ENCODE measurements at places on chromosomes 7 and 10.

GRCh38 chr7:101677391-101677790 lies 48.3 kb upstream of the MYL10 start:
- no peak for DNase-seq

GRCh38 chr10:75649466-75649865 lies 218.0 kb downstream of the LRMDA start:
- DNase-seq, result no peak

DNA sequence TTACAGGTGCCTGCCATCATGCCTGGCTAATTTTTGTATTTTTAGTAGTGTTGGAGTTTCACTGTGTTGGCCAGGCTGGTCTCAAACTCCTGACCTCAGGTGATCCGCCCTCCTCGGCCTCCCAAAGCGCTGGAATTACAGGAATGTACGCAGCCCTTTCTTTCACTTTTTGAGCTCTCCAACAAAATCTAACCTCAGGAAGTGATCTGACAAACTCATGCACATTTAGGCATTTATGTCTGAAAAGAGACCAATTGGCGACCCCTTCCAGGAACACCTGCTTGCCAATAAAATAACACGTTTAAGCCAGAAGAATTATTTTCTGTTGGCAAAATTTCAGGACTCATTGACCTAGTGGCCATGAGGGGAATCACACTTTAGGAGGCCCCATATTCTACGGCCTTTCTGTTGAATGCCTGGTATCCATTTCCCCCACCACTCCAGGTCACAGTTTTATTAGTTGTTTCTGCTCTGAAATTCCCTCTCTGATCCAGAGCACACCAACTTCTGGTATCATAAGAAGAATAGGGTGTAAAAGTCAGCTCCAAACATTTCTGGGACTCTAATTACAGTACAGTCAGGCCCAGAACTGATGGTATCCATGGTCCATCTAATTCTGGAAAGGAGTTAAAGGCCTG lies 65.8 kb upstream of the FRMD4A start:
- no peak for DNase-seq

- DNase-seq, result no peak
Measured at GRCh38 chr7:134660242-134660785, 13.7 kb downstream of the BPGM start.

DNA sequence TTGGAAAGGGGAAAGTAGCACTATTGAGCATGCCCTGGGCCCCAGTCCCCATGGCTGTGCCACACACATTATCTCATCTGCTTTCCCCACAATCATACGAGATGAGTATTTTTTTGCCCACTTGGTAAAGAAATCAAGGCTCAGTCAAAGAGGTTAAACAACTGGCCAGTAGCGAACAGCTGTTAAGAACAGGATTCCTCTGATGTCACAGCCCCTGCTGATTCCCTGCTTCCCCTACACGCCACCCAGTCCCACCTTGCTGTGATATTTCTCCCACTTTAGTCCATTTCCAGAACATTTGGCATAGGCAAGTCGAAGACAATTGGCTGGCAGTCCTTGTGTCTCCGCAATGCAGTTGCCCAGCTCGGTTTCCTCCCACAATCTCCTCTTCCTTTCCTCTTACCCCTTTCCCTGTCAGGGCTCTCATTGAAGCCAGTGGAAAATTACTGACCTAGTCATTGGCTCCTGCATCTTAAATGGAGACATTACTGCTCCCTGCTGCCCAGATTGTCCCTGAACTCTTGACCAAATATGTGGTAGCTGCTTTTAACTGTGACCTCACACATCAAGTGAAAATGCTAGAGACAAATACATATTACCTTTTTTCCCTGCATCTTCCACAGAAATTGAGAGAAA lies 56.5 kb upstream of the EEPD1 start:
- no peak for DNase-seq

GRCh38 chr10:29636178-29636577 lies 1.4 kb upstream of the SVIL start:
- DNase-seq, result no peak

GRCh38 chr7:16359216-16359615 lies 62.1 kb downstream of the CRPPA start:
- DNase-seq, result no peak

DNA sequence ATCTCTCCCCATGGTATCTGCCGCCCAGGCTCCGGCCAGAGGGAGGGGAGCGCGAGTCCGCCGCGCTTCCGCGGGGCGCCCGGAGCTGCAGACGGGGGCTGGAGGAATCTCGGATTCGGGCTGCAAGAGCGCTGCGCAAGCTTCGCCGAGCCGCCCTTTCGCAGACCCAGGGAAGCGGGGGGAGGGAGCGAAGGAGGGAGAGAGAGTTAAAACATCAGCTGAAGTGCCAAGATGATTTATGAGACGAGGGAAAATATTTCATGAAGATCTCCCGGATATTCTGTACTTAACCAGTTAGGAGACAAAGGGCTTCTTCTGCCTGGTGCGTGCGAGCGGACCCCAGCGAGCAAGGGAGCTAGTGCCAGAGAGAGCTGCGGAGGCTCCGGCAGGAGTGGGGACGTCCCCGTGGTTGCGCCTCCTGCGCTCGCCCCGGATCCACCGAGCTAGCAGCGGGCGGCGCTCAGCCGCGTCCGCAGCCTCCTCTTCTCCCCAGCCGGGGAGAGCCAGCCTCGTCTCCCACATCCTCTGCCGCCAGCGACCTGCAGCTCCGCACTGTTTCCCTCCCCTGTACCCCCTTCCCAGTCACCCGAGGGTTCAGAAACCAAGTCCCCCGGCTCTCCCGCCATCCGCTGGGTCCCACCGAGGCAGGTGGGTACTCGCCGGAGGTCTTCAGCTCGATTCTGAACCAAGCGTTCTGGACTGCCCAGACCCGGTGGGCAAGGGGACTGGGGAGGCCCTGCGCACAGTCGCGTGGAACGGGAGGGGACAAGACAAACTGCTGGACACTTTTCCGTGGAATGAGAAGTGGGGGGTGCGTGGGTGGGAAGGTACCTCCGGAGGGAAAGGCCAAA lies 1.0 kb upstream of the PAX2 start:
- no peak for DNase-seq

DNA sequence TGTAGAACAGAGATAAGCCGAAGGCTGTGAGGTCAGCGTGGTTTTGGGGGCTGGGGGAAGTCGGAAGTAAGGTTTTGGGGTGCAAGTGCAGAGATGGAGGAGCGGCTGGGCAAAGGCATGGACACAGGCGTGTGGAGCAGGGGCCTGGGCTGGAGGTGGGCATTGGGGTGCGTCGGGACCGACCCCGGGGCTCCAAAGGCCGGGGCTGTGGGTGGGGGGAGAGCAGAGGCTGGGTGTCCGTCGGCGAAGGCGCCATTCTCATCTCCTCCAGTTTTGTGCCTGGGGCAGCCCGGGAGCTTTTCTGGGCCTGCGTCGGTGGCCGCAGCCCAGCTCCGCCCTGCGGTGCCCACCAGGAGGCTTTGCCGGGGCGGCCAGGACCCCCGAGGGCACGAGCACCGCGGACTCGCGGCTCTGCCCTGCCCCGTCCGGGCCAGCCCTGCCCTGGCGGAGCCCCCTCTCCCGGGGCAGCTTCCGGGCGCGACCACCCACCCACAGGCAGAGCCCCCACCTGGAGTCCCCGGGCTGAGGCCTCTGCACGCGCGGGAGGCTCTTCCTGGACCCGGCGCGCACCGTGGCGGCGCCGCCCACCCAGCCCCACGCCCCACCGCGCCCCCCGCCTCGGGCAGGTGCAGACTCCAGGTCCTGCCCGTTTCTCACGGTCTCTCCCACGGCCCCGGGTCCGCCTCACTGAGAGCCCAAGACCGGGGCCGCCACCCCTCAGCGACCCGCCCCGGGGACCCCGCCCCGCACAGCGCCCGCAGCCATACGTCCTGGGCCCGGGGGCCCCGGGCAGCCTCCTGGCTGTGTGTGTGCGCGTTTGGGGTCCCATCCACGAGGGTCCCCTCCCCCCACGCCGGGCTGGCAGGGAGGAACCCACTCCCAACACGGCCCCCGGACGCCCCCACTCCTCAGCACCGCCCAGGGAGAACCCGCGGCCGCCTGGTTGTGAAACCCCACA lies 7.7 kb upstream of the SCART1 start:
- DNase-seq, result no peak

- DNase-seq, result no peak
Measured at GRCh38 chr7:88147949-88148348, 71.9 kb downstream of the SRI start.

DNA sequence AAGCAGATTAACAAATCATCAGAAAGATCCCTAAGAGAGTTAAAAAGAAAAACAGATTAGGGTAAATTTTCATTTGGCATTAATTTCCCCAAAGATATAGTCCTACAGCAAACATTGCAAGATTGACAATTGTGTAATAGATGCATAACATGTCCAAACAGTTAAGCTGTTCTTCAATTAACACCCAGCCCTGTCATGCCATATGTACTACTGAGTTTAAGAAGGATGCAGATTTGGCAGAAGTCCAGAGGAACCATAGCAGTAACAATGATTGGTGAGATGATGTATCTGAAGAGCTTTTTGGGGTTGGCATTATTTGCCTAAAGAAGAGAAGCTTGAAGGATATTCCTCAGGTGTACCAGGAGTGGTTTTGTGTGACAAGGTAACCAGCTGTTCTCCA lies 287.6 kb downstream of the LRMDA start:
- DNase-seq, result no peak

DNA sequence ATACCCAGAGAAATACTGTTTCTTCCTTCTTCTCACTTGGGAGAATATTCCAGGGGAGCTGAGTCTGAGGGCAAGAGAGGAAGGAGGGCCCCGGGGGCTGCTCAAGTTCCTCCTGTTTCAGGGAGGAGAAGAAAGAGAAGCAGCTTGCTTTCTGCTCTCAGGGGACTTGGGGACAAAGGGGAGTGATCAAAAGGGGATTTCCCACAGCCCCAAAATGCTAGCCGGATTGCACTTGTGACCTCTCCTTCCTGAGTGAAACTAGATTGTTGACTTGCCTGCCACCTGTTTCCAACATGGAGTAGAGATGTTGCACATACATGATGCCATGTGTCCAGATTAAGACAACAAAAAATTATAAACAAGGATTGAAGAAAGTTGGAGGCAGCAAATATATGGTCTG lies 28.7 kb upstream of the PDCD4 start:
- no peak for DNase-seq

DNA sequence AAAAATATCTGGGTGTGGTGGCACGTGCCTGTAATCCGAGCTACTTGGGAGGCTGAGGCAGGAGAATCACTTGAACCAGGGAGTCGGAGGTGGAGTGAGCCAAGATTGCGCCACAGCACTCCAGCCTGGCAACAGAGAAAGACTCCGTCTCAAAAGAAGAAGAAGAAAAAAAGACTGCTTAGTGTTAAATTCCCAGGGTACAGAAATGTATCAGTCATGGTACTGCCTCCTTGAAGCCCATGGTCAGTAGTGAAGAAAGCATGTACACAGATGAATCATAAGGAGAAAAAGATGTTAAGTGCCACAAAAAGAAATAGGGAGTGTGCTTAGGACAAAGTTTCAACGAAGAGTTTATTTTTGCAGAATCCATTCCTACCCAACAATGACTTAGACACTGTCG lies 62.5 kb upstream of the KMT2E start:
- DNase-seq, result no peak

Measured in NCI-H2081 (cell line).